T-cell (primary cell): ENCODE measurements at places on chromosomes 2 and 18.

- DNase-seq = no peak
These were observed 247.6 kb downstream of the RDH14 start for GRCh38 chr2:18312818-18313217.

GRCh38 chr2:199662255-199662654 lies 188.7 kb downstream of the FTCDNL1 start:
- no peak for DNase-seq

GRCh38 chr2:177338177-177338721 lies 54.3 kb upstream of the AGPS start:
- no peak for DNase-seq

DNA sequence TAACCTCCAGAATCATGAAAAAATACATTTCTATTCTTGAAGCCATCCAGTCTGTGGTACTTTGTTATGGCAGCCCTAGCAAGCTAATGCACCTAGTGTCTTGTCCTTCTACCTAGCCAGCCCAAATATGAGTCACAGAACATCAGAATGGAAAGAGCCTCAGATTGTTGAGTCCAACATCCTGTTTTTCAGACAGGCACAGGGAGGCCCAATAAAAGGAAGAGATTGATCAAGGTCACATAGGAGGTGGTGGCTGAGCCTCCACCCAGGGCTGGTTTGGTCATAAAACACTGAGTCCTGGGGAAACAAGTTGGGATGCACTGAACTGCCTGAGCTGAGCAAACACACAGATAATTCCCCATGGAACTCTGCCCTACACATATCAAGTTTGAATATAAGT lies 195.5 kb downstream of the TTC32 start:
- DNase-seq = no peak

DNA sequence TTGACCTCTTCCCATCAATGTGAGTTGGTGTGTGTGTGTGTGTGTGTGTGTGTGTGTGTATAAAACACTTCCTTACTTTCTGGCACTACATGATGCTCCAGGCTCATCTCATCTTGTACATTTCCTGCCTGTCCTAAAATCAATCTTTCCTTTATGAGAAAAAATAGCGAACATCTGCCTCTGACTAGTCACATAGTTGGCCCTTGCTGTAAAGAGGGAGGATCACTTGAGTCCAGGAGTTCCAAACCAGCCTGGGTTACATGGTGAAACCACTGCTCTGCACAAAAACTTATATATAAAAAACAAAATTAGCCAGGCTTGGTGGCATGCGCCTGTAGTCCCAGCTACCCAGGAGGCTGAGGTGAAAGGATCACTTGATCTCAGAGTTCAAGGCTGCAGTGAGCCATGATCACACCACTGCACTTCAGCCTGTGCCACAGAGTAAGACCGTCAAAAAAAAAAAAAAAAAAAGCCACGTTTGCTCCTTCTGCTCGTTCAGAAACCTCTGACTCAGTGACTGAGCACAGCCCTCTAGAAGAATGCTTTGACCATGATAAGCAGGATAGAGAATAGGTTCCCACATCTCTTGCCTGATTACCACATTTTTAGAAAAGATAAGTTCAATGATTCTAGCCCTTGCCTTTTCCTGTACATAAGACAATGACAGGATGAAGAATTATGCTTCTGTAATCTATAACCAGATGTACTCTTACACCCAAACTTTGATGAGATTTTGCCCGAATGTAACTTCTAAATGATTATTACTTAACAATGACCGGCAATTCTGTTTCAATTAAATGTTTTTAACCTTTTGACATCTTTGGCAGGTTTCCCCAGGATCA lies 45.2 kb upstream of the ST3GAL5 start:
- DNase-seq = no peak

- no peak for DNase-seq
These were observed 323.0 kb downstream of the FBXO15 start for GRCh38 chr18:73824671-73825070.

GRCh38 chr2:220442012-220442411 lies 814.6 kb downstream of the SLC4A3 start:
- DNase-seq = no peak

- DNase-seq = no peak
These were observed 157.1 kb upstream of the LRRTM1 start for GRCh38 chr2:80461505-80462197.

- no peak for DNase-seq
These were observed 52.0 kb upstream of the UBXN4 start for GRCh38 chr2:135689679-135690078.

DNA sequence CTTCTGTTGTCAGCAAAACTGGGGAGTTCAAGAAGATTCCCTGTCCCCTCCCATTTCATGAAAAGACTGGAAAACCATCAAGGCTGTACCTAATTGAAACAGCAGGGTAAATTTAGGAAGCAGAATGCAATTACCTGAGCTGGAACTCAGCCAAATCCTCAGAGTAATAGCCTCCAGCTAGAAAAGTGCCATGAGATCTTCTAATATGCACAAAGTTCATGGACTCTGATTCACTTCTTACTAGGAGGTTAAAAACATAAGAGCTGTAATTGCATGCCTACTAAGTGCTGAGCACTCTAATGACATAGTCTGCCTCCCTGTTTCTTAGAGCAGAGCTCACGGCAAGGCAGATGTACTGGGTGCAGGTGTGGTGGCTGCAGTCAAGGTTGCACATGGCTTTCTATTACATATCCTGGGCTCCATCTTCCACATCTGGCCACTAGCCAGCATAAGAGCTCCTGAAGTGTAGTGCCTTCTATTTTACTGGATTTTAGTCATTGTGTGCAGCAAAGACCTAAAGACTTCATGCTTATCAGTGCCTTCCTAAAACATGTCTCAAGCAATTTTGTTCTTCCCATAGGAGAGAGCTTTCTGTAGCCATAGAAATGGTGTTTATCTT lies 341.7 kb downstream of the PTPRM start:
- DNase-seq = no peak

- DNase-seq = no peak
These were observed 599.9 kb downstream of the TMEM182 start for GRCh38 chr2:103361712-103362111.

GRCh38 chr2:128449226-128450061 lies 130.8 kb upstream of the HS6ST1 start:
- DNase-seq = no peak

DNA sequence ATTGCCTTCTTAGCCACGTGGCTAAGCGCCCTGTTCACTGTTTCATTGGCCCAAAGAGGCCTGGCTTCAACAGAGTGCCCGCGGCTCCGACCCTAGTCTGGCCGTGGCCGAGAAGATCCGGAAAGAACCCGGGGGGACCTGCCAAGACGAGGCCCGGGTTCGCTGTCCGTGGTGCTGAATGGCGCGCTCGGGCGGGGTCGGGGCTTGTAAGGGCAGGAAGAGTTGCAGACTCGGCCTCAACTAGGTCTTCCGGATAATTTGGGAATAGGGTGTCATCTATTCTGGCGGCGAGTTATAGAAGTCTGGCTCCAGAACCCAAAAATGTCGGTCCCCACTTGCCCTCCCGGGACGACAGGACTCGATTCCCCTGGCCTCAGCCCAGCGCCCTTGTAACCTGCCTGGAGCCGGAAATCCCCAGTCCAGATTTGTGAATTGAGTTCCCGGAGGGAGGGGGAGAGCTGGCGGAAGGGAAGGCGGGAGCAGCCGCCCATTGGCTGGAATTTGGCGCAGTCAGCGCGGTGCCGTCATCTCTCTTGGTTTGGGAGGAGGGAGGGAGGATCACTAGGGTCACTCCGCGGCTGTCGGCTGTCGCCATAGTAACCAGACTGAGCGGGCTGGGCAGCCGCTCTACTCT lies 3.5 kb downstream of the CDK5R2 start:
- DNase-seq = peak; percentile 27

GRCh38 chr2:131094463-131095281 lies 1.4 kb upstream of the FAM168B start:
- DNase-seq = no peak

GRCh38 chr2:11753452-11753885 lies 7.0 kb downstream of the LPIN1 start:
- DNase-seq = peak; percentile 27

DNA sequence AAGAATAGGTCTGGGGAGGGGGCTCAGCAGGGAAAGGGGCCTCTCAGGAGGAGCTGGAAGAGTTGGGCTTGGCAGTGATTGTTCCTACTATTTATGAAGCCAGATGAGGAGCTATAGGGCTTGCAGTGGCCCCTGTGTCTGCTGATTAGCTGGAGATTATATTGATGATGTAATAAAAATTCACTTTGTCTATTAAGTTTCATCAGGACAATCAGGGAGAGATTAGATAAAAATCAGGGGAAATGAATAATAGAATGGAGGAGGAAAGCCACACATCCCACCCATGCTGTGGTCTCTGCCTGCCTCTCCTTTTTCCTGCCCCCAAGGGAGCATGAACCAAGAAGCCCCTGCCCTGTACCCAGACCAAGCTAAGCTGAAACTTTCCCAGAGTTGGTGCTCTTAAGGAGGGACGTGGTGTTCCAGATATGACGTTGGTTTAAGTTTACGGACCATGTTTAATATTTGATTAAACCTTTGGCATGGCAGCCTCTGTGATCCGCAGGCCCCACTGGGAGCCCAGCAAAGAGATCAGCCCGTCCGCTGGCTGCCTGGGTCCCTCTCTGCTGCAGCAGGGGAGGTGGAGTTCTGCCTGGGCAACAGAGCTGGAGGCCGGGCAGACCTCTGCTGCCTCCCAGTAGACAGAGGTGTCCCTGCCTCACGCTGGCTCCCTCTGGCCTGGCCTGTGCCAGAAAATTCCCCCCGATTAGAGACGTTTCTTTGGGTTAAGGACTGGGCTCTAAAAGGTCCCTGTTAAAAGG lies 15.3 kb downstream of the CELF4 start:
- no peak for DNase-seq
